ENCODE measurements at places on chromosomes 7 and 10.

DNA sequence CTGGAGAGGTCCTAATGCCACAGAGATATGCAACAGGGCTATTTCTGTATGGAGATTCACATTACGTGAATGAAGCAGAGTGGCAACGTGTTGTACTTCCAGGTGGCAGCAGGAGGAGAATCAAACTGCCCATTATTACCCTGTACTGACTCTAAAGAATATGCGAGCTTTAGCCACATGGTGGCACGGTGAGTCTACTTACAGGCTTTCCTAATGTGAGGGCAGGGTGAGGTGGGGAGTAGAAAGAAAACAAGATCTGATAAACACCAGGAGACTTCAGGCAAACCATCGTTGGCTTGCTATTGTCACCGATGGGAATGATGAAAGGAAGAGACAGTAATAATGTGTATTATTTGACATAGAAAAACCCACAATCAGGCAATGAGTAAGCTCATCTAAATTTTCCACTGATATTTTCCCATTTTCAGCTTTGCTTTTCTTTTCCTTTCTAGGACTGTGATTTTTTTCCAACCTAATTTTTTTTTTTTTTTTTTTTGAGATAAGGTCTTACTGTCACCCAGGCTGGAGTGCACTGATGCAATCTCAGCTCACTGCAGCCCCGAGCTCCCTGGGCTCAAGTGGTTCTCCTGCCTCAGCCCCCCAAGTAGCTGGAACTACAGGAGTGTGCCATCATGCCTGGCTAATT, 164.3 kb downstream of the BTAF1 start:
- no peak for DNase-seq

DNA sequence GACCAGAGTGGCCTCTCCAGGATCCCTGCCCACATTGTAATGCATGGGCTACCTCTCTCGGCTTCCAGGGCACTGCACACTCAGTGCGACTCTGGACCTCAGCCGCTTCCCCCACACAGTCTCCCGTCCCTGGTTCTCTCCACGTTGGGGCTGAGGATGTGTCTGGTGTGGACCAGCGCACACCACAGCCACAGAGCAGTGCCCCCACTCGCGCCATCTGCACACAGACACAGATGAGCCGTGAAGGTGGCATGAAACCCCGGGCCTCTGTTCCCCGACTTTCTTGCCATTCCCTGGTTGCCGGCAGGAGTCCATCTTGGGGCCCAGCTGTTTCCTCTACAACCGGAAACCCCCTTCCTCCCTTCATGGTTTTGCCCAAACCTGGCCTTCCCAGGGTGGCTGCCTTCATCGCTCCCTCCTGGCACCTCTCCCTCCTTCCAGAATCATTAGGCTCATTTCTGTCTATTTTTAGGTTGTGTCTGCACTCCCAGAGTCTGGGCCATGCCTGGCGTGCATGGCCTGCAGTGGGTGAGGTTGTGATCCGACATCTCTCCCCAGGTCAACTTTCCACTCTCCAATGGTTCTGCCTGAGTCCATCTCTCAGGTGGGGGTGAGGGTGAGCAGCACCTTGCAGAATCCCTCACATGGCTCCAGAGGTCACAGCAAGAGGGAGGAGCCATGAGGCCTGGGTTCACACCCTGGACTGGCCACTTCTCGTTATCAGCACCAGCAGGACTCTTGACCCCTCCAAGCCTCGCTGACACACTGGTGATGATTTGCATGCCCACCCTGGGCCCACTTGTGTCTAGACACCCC, 10.1 kb downstream of the RASGEF1A start:
- no peak for DNase-seq

- no peak for DNase-seq
Measured at GRCh38 chr10:105535478-105535877, 894.4 kb downstream of the SORCS3 start.

DNA sequence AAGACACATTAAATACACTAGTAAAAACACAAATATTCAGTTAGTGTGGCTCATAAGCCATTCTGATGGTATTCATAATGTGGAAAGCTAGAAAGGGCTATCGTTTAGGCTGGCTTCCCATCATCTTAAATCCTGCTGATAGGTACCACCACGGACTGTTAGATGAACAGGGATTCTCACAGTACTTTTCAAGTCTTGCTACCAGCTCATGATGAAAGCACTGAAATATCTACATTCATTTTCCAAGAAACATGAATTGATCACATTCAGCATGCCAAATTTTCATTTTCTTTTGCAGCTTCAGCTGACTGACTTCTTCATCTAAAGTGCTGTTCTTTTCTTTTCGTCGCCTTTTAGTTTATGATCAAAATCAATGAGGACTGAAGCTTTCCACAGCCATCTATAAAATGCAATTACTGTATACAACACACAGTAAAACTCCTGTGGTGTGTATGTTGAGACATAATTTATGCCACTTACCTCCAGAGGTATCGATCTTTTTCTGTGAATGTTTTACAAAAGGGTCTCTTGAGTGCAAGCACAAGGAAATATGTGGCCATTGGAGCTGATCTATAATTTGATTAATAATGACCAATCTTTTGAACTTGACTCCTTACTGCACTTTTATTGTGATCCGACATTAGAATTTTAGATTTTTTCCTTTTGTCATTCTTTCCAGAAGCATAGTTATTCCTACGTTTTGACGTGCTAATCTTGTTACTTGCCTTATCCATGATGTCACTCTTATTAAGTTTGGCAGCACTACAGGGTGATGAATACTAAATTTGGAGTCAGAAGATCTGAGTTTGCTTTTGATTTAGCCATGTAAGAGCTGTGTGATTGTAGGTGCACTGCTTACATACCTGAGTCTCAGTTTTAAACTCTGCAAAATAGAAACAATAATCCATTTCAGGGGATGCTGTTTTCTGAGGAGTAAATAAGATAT, 58.4 kb downstream of the NXPH1 start:
- no peak for DNase-seq

- no peak for DNase-seq
Measured at GRCh38 chr10:34739915-34740314, 75.2 kb downstream of the PARD3 start.

DNA sequence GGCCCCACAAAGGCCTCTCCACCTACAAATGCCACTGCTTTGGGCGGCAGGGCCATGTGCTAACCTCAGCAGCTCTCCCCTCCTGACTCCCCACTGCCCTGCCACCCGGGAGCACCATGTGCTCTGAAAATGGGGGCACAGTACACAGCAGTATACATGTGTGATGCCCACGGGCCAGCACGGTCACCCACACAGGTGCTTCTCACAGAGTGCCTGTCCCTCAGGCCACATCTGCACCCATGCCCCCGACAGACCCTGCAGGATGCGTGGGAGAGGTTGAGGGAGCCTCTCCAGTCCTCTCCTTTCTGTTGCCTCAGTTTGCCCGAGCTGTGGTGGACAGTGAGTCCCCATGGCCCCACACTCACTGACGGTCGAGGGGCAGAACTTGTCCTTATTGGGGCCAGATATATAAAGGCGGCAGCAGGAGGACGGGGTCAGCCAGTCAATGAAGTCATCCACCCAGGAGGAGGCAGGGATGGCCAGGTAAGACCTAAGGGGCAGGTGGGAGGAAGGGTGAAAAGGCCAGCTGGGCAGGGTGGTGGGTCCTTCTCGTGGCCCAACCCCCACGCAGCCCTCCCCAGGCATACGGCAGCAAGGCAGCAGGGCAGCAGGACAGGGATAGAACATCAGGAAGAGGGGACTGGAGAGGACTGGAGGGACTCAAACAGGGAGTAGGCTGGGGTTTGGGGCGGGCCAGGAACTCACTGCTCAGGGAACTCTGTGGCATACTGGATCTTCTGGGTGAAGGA, 19.6 kb downstream of the NPC1L1 start:
- DNase-seq, result no peak

DNA sequence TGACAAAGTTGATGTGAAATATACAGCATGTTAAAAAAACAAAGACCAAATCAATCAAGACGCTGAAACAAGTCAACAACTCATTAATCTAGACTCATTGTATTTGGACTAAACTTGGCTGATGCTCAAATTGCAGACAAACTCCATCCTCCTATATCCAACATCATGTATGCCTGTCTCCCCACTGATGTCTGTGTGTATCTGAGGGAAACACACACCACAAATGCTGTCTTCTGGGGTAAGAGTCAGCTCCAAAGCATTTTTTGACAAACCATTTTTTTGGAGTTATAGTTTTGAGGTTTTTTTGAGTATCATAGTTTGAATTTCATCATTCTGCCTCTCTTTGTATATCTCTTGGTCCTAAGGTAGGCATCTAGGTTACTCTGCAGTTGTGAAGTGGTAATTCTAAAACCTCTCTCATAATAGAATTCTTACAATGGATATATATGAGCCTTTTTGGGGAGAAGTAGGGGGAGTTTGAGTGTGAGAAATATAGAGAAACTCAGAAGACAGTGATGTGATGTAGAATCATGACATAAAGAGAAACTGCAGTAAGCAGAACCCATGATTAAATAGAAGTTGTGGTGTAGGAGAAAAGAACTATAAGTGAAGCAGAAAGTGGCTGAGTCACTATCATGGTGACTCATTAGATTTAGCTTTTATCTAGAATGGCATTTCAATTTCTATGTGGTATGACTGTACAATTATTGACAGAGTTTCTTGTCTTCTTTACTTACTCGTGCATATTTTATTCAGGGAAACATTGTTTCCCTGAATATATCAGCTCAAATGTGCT, 1531.1 kb upstream of the LRRTM3 start:
- DNase-seq, result no peak

- no peak for DNase-seq
Measured at GRCh38 chr7:92723205-92723604, 113.2 kb downstream of the CDK6 start.

DNA sequence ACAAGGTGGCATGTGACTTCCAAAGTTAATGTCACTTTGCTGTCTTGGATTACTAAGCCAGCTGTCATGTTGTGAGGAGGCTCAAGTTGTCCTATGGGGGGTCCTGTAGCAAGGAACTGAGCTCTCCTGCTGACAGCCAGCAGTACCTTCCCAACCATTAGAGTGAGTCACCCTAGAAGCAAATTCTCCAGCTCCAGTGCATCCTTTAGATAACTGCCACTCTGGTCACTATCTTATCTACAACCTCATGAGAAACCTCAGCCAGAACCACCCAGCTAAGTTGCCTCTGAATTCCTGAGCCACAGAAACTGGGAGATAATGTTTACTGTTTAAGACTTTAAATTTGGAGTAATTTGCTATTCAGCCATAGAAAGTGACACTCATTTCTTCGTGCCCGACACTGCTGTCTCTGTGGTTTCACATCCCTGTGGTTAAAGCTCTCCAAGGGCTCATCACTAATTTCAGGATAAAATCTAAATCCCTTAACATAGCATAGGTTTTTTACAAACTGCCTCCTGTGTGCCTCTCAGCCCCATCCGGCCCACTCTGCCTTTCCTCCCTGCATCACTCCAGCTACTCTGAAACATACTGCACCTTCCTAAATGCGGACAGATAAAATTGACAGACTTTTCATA, 83.5 kb downstream of the PRR15 start:
- DNase-seq, result no peak

- DNase-seq, result no peak
Measured at GRCh38 chr7:41881331-41882130, 178.6 kb upstream of the INHBA start.

- no peak for DNase-seq
Measured at GRCh38 chr10:131547129-131547799, 235.7 kb upstream of the TCERG1L start.

GRCh38 chr7:142939226-142939910, at the start of gene LLCFC1:
Gene LLCFC1, plus strand, starts transcription at chr7:142939484. Its CDS starts 138 bp downstream, at chr7:142939622.
- no peak for DNase-seq

- DNase-seq, result no peak
Measured at GRCh38 chr10:34102893-34103506, 712.1 kb downstream of the PARD3 start.

DNA sequence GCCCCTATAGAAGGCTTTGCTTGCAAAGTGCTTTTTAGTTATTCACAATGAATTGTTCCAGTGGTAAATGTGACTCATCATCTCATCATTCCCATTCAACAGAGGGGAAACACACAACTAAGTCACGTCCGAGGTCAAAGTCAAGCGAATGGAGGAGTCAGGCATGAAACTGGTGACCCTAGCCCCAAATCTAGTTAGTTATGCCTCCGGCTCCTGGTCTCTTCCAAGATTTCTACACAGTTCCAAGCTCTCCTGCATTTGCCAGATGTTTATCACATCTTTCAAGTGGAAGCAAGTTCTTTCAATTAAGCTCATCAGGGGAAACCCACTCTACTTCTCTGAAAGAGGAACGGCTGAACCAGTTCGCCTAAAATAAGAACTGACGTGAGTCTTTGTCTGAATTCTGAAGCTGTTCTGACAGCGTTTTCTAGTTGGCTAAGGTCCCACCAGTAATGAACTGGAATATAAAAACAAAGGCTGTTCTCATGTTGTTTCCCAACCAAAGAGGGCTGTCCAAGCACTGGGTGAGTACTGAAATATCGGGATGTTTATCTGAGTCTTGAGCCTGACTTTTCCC, 140.9 kb upstream of the NRBF2 start:
- no peak for DNase-seq

DNA sequence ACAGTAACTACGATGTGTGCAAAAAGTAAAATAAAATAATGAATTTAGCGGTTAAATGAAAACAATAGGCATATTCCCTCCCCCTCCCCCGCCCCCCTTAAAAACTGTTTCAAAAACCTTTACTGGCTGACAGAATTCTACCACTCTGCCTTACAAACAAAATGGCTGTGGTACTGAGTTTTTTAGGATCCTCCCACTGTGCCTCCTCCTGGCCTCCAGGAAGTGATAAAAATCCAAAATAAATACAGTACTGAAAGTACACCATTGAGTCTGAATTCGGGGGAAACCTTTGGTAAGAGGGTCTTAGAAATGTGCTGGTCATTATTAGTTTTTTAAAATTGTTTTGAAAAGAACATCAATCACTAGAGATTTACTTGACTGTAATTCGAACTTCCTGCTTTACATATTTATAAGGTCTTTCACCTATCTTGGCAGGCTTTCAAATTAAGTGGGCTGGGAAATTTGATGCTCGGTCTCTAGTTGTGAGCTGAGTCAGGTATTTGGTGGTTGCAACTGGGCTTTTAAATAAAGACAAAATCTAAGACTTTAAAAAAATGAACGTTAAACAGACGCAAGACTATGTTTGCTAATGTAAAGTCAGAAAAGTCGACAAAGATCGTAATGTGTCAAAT, 32.5 kb upstream of the EPC1 start:
- no peak for DNase-seq

DNA sequence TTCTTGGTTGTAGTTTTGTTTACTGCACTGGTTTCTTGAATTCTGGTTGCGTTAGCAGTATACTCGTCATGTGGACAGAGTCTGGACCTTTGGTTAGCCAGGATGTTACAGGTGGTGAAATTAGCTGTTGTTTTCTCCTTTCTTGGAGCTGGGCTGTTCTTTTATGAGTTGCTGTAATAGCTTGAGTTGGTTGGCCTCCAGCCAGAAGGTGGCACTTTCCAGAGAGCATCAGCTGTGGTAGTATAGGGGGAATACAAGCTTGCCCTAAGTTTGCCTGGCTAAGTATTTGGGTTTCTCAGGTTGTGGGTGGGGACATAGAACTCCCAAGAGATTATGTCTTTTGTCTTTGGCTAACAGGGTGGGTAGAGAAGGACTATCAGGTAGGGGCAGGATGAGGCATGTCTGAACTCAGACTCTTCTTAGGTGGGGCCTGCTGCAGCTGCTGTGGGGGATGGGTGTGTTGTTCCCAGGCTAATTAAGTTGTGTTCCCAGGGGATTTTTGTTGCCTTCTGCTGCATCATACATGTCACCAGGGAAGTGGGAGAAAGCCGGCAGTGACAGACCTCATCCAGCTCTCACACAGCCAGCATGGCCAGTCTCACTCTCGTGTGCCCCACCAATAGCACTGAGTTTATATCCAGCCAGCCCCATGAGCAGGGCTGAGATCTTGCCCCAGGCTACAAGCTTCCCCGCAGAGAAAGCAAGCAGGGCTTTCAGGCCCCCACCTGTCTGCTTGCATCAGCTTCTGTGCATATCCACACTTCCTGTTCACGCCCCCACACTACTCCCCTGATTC, 246.7 kb upstream of the TPK1 start:
- no peak for DNase-seq

GRCh38 chr10:14684354-14684753, 90.3 kb downstream of the FAM107B start:
- no peak for DNase-seq
